ENCODE measurements at places on chromosomes 6 and 20. TPM values are rescaled to one million over a fixed set of nuclear protein-coding genes. Genes with fewer than 3 reads are reported as not detected.

Gene SSTR4
- not detected for total RNA-seq

Gene PI16
- 1.1 TPM for total RNA-seq

Gene CRYBG1
- 16.3 TPM for total RNA-seq

Gene SLC17A3
- 1.6 TPM for total RNA-seq

Gene BPIFB2
- total RNA-seq = not detected

- no peaks in the 10 kb centered on the region for H3K27me3 ChIP-seq
- H3K27ac ChIP-seq = no peak overlapping the region
- H3K4me1 ChIP-seq = peaks cover 79% of the 10 kb centered on the region
- no peak overlapping the region for H3K4me3 ChIP-seq
Observed at GRCh38 chr6:36127462-36128016, 2.8 kb upstream of the MAPK13 start.

DNA sequence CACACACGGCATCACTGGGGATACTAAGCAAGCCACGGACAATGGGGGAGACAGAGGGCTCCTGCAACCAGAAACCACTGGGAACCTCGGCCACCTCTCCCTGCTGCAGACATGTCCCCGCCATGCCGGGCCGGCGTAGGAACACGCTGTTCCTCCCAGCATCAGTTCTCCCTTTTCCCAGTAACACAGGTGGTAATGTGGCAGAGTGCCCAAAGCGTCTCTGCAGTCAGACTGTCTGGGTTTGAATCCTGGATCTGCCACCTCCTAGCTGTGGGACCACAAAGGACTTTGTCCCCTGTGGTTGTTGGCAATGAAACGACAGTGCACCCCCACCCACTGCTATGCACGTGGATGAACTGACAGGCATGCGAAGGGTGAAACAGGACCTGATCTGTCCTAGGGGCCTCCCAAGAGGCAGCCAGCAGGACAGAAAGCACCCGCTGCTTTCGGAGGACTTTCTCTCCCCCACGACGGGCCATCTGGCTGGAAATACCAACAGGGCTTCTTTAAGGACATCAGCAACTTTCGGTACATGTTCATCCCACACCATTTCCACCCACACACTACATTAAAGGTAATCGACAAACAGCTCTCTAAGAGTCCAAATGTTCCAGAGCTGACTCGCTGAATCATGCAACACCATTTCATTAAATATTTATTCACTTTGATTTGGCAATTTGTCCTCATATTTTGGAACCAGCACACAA, 74.1 kb downstream of the SULF2 start:
- H3K27ac ChIP-seq = no peak overlapping the region
- H3K4me1 ChIP-seq = no peaks in the 10 kb centered on the region
- no peaks in the 10 kb centered on the region for H3K36me3 ChIP-seq
- H3K4me3 ChIP-seq = no peak overlapping the region
- H3K27me3 ChIP-seq = no peaks in the 10 kb centered on the region

- no peak overlapping the region for H3K4me3 ChIP-seq
- DNase-seq = no peak
- no peak overlapping the region for H3K27ac ChIP-seq
- H3K4me1 ChIP-seq = no peaks in the 10 kb centered on the region
- H3K27me3 ChIP-seq = no peaks in the 10 kb centered on the region
Observed at GRCh38 chr6:166512567-166512966, 73.9 kb downstream of the RAMACL start.

- H3K27ac ChIP-seq = no peak overlapping the region
- H3K27me3 ChIP-seq = no peaks in the 10 kb centered on the region
- no peaks in the 10 kb centered on the region for H3K36me3 ChIP-seq
- H3K4me1 ChIP-seq = no peaks in the 10 kb centered on the region
- H3K4me3 ChIP-seq = no peak overlapping the region
- no peak for DNase-seq
Observed at GRCh38 chr20:53226826-53227225, 254.7 kb downstream of the TSHZ2 start.

- no peak for DNase-seq
- H3K27ac ChIP-seq = no peak overlapping the region
- H3K36me3 ChIP-seq = no peaks in the 10 kb centered on the region
- no peak overlapping the region for H3K4me3 ChIP-seq
- peaks cover 21% of the 10 kb centered on the region for H3K4me1 ChIP-seq
Observed at GRCh38 chr20:63682384-63683139, 13.9 kb upstream of the TNFRSF6B start.

DNA sequence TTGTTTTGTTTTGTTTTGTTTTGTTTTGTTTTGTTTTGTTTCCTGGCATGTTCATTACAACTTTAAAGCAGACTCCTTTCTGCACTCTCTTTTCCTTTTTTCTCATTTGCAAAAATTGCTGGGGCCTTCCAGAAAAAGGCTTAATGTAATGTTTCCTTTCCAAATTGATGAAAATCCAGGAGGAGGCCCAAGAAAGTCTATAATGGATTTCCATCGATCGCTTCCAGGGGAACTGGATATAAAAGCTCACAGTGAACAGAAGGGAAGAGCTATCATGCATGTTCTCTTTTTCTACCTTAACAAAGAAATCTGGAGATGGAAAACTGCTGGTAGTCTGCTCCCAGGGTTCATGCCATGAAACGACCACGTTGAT, 28.7 kb downstream of the ISM1 start:
- DNase-seq = no peak
- no peaks in the 10 kb centered on the region for H3K27me3 ChIP-seq
- H3K4me3 ChIP-seq = no peak overlapping the region
- no peak overlapping the region for H3K27ac ChIP-seq
- H3K4me1 ChIP-seq = peaks cover 25% of the 10 kb centered on the region

GRCh38 chr6:130681028-130681427, 146.2 kb upstream of the SMLR1 start:
- no peaks in the 10 kb centered on the region for H3K27me3 ChIP-seq
- no peaks in the 10 kb centered on the region for H3K36me3 ChIP-seq
- no peak for DNase-seq
- no peaks in the 10 kb centered on the region for H3K4me1 ChIP-seq

DNA sequence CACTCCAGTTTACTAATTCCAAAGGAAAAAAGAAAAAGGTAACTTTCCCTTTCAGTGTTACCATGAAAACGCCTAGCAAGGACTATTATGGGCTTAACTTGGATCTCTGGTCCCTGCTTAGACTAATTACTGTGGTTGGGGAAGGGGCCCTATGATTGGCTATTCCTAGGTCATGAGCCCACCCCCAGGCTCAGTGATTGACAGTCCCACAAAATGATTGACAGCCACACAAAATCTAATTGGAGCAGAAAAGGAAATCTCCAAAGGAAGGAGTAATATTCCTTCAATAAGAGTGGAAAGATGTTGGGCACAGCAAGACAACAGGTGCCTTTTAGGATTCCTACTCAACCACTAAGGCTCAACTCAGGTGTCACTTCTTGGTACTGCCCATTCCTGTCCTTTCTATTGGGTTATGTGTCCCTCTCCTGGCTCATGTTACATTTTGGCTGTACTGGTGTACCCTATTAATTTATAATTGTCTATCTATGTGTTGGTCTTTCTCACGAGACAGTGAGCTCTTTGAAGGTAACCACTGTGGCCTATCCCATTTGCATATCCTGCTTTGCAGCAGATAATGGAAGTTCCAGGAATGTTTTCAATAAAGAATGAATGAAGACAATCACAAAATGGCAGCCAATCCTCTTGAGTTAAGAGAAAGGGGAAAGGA, 5.5 kb upstream of the UTRN start:
- H3K27ac ChIP-seq = no peak overlapping the region
- H3K4me3 ChIP-seq = no peak overlapping the region
- no peaks in the 10 kb centered on the region for H3K36me3 ChIP-seq
- no peaks in the 10 kb centered on the region for H3K4me1 ChIP-seq
- DNase-seq = no peak
- H3K27me3 ChIP-seq = no peaks in the 10 kb centered on the region

GRCh38 chr6:5300206-5300764, 39.0 kb downstream of the FARS2 start:
- no peak overlapping the region for H3K4me3 ChIP-seq
- no peaks in the 10 kb centered on the region for H3K27me3 ChIP-seq
- H3K4me1 ChIP-seq = peaks cover 16% of the 10 kb centered on the region
- H3K36me3 ChIP-seq = no peaks in the 10 kb centered on the region

DNA sequence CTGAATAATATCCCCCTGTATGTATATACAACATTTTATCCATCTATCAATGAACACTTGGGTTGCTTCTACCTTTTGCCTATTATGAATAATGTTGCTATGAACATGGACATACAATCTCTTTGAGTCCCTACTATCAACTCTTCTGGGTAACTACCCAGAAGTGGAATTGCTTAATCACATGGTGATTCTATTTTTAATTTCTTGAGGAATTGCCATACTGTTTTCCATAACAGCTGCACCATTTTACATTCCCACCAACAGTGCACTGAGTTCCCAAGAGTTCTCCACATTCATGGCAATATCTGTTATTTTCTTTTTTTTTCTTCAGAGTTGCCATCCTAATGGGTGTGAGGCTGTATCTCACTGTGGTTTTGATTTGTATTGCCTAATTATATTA, 88.3 kb downstream of the ZHX3 start:
- H3K4me1 ChIP-seq = peaks cover 4% of the 10 kb centered on the region
- H3K27ac ChIP-seq = no peak overlapping the region
- H3K36me3 ChIP-seq = no peaks in the 10 kb centered on the region
- no peak overlapping the region for H3K4me3 ChIP-seq
- no peaks in the 10 kb centered on the region for H3K27me3 ChIP-seq

Data from natural killer cell (primary cell).